ENCODE measurements at places on chromosomes 5 and 9.

DNA sequence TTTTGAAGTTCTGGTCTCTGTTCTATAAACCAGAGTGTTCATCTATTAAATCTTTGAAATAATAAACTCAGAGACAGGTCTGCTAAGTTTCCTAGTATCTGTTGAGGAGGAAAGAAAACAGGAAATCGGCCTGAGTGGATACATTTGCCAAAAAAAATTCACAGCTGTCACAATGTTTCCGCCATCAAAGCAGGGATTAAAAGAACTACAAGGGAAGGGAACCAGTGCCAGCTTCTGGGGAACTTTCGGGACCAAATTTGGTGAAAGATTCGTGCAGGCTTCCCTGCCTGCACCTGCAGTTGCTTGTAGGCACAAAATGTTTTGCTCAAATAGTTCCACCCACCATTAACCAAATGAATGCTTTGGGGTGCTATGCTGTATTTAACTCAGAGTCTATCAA, 267.5 kb downstream of the MSX2 start:
- no peak for DNase-seq

DNA sequence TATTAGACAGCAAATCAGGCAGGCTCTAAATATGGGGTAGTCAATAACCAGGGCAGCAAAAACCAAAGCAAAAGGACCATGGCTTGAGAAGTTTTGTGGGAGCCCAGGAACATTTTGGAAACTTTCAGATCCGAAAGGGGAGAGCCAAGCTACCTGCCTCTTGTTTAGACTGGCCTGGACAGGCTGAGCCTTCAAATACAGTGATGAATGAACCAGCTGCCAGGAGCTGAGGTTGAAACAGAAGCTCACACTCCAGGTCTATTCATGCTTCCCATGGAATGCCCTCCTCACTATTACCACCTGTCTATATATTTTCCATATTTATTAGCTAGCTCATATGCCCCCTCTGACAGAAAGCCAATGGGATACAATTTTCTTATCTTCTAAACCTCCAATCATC, 150.8 kb upstream of the SLC44A1 start:
- DNase-seq, result no peak

GRCh38 chr9:107542411-107543157, 53.0 kb upstream of the KLF4 start:
- no peak for DNase-seq

GRCh38 chr5:1052076-1052475, 43.5 kb downstream of the NKD2 start:
- DNase-seq, result no peak

GRCh38 chr5:9140711-9141110, 405.2 kb downstream of the SEMA5A start:
- no peak for DNase-seq

Measured in stimulated activated naive CD8-positive, alpha-beta T cell treated with anti-CD3 and anti-CD28 coated beads, Interleukin-15, Interleukin-2, amounts not matched to agents 100 U/mL and 50 U/mL, for 24 hours (primary cell).